ENCODE measurements at places on chromosomes 1 and 21.

DNA sequence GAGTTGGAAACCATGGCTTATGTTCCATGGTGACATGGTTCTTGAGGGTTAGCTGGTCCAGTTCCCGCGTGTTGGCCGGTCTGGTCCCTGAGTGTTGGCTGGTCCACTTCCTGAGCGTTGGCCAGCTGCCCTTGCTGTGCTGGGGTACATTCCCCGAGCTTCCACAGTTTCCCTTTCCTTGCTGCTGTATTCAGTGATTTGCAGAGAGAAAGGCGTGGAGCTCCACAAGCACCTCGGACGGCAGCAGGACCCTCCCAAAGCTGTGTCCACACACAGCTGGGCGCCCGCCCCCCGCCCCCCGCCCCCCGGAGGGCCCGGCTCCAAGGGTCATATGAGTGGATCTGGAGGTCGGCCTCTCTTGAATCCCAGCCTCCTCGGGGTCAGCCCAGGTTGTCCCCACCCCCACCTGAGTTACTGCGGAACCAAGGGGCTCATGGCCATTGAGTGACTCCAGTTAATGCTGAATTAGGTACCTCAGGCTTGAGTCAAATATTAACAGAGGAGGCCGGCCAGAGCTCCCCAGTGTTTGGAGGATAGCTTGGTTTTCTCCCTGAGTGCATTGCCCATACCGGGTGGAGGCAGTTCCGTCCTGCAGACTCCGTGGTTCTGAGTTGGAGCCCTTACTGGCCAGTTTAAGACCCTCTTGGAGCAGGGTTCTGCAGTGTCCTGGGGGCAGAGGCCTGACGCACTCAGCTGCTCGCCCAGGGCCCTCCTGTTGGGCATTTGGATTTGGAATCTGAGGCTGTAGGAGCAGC, 18.4 kb downstream of the COL18A1 start:
- no peak for DNase-seq

GRCh38 chr1:79196211-79196610, 189.7 kb upstream of the ADGRL4 start:
- DNase-seq: no peak

DNA sequence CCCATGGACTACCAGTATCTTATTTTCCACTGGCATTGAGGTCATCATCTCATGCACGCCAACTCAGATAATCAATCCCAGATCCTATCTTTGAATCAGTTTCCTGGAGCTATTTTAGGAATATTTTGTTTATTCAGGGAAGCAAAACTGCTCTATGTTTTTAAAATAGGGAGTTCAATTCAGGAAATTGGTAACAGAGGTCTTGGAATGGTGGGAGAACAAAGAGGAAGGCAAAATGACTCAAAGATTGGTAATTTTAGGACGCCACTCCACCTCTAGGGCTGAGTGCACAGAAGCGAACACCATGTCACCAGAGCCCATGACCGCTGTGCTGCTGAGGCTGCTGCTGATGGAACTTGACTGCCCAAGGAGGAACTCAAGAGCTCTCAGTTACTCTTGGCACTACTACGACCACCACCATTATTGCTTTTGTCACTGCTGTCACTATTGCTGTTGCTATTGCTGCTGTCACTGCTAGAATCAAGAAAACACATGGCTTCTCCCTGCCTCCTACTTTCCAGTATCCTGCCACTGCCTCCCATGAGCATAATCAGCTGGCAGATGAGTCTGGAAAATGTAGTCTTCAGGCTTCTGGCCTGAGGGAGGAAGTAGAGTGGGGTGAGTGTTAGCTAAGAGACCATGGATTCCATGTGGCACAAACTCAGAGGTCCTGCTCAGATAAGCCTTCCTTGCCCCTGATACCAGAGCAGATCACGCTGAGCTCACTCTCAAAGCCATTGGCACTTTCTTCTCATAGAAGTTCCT, 71.6 kb upstream of the CNIH3 start:
- no peak for DNase-seq

DNA sequence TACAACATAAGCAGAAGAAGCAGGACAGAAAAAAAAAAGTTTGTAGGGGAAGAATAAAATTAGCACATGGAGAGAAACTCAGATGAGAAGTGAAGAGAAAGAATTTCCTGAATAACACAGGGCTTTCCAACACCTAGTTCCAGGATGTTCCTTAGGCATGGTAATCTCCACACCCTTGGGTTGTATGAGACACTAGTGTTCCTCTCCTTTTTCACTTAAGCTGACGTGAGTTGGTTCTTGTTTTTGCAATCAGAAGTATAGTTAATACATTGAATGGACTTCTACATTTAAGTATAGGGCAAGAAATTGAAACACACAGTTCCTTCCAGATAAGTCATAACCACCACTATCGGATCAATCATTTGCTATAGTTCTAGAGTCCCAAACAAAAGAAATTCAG, 51.0 kb downstream of the LPAR3 start:
- DNase-seq: no peak

DNA sequence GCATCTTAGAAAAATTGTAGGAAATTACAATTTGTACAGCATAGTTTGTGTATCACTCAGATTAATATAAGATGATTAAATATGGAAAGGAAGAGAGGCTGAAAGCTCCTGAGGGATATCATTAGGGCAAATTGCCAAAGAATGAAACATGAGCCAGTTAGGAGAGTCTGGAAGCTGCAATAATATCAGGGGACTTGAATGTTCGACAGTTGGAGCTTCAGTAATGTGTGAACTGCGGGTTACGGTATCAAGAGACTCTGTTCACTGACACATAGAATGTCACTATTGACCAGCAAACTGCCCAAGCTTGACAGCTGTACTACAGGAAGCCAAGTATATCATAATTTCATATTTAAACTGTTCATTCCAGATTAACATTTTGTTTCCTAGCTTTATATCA, 157.2 kb downstream of the DENND1B start:
- no peak for DNase-seq

GRCh38 chr1:175075572-175076568, 8.2 kb downstream of the TNN start:
- DNase-seq: no peak

- no peak for DNase-seq
These were observed 56.1 kb downstream of the DNTTIP2 start for GRCh38 chr1:93822730-93823425.

DNA sequence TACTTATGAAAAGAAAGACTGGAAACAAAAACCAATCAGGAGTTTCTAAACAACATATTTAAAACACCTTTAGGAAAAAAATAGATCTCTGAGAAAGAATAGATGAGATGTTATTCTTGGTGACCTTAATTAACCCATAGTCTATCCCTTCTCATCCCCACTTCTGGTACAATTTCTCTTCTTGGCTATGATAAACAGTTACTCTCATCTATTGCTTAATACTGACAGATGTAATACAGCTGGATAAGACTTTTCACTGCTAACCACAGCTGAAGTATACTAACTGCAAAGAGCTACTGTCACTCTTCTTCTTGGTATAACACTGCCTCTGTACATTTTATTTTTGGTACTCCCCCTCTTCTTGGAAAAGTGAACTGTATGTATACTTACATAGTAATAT, 15.2 kb downstream of the EXTL2 start:
- DNase-seq: no peak

DNA sequence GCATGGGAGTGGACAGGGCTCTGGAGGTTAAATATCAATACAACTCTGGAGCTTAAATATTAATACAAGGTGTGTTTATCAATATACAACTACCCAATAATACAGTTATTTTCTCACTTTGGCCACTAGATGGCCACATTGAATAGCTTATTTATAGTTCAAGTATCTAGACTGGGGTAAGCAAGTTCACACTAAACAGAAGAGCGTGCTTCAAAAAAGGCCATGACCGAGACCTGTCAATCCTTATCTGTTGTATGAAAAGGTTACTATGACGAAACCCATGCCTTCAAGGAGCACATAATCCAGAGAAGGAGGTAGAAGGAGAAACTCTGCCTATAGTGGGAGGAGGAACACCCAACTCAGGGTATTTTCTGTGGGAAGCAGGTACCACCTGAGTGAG, 29.1 kb downstream of the CHML start:
- no peak for DNase-seq

GRCh38 chr1:162497104-162497722, 405 bp upstream of the UHMK1 start:
- DNase-seq: no peak

- no peak for DNase-seq
These were observed 10.0 kb downstream of the LAMC1 start for GRCh38 chr1:183033205-183033604.

DNA sequence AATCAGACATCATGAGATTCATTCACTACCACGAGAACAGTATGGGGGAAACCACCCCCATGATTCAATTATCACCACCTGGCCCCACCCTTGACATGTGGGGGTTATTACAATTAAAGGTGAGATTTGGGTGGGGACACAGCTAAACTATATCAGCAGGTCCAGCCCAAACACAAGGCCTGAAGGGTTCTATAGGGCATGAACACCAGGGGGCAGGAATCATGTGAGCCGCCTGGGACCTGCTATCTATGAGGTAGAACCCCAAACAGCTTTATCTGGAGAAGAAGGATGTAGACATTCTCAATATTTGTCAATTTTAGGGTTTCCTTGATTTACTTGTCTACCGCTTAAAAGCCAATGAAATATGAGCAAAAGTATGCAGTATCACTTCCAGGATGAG, 294.9 kb upstream of the DEPDC1 start:
- no peak for DNase-seq

- no peak for DNase-seq
These were observed 19.5 kb downstream of the NUAK2 start for GRCh38 chr1:205301842-205302588.

DNA sequence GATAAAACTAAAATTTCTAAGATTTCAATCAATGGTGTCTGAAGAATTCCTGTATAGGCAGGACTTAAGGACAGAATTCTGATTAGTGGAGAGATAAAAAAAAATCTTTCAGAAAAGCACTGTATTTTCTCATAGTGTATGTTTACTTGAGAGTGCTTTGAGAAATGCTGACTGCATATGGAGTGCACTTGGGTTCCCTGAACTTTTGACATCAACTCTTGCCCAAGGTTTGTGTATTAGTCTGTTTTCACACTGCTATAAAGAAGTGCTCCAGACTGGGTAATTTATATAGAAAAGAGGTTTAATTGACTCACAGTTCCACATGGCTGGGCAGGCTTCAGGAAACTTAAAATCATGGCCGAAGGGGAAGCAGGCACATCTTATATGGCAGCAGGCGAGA, 275.0 kb downstream of the LRRC40 start:
- DNase-seq: no peak

GRCh38 chr1:98794196-98794886, 132.8 kb downstream of the SNX7 start:
- peak; percentile 14 for DNase-seq

DNA sequence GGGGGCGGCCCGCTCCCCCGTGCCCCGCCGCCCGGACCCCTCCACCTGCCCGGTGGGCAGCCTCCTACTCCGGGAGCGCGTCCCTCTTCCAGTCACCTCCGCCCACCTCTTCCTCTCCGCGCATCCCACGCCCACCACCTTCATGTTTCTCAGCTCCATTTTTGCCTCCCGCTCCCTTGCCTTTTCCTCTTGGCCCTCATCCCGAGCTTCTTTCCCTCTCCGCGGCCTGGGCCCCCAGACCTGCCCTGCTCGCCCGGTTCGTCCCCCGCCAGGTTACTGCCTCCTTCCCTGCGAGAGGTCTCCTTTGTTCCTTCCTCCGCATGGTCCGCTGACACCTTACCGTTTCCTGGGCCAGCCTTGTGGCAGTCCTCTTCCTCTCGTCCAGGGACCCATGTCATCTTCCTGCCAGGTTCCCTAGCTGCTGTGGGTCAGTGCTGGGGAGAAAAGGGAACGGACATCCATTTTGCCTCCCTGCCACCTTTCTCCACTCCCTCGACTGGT, 563 bp downstream of the QSOX1 start:
- DNase-seq: no peak

DNA sequence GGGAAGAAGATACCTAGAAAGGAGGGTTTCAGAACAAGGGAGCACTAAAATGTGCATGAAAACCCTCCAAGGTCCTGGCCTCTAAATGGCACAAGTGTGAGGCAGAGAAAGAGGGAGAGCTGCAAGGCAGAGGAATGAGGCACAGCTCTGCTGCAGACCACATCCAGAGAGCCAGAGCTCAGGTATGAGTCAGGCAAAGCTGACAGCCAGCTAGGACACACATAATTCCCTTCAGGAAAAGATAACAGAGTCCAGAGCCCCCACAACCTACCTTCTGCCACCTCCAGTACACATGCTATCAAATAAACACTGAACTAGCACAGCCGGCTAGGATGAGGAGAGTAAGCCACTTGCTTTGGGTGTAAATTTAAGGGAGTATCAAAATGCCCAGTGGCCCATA, 62.2 kb downstream of the HSF2BP start:
- no peak for DNase-seq

DNA sequence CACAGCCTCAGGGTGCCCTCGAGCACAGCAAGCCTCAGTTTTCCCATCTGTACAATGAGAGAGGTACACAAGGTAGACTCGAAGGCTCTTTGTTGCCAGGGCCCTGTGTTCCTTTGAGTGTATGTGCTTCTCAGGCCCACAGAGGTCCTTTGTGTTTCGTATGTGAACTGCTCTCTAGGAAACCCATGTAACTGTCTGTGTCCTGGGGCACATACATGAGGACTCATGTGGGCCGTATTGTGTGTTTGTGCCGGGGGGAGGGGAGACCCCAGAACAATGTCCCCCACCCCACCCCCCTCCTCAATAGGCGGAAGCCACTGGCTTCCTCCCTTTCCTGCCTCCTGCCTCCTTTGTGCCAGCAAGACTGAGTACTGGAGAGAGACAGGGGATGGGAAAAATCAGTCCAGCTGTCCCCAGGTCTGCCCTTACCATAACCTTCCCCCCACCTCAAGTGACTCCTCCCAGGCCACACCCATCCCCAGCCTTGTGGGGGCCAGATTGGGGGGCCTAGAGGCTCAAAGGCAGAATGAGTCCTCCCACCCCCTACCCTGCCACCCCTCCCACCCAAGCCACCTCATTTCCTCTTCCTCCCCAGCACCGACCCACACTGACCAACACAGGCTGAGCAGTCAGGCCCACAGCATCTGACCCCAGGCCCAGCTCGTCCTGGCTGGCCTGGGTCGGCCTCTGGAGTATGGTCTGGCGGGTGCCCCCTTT, at the start of gene TIE1:
TSS of gene TIE1 (plus strand) at position 605 of the 717 bp plus-strand sequence. CDS start at position 695, 90 bp downstream.
- no peak for DNase-seq

- no peak for DNase-seq
These were observed 256.7 kb upstream of the CACYBP start for GRCh38 chr1:174742805-174743653.

DNA sequence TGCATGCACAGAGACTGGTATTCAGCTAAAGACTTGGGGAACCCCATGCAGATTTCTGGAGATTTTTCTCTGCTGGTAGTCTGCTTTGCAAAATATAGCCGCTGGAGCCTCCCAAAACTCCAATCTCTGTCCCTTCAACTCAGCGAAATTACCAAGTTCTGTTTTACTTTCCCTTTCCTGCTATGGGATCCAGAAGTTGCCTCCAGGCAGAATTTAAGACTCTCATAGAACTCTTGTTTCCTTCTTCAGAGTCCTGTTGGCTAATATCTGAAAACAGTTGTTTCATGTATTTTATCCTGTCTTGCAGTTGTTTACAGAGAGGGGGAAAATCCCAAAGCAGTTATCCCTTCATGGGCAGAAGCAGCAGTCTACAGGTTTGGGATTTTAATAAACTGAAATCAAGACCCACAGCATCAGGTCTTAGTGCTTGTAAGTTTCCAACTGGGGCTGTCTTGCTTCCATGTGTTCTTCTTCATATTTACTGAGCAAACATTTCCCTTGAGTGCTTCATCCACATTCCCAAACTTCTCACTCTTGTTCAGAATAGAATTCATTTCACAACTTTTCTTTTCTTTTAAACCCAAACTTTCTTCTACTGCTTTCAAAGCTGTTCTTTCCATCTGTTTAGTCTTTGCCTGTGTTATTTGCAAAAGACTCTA, 221.3 kb upstream of the DMRTA2 start:
- no peak for DNase-seq

GRCh38 chr1:151165281-151165737, 393 bp downstream of the LYSMD1 start:
- no peak for DNase-seq

All from stimulated activated CD8-positive, alpha-beta memory T cell treated with anti-CD3 and anti-CD28 coated beads, Interleukin-4, amount 100 ng/mL, for 1 hour (primary cell).